Activated CD8-positive, alpha-beta memory T cell treated with anti-CD3 and anti-CD28 coated beads, Interleukin-2, amount 10 ng/mL, durations not matched to agents 7 days and 5 days (primary cell): ENCODE measurements at places on chromosomes 5 and 9.

GRCh38 chr5:176736931-176737745 is 73.2 kb upstream of the UNC5A start:
- peak; percentile 23 for DNase-seq

GRCh38 chr5:109394806-109395205 is 15.0 kb downstream of the PJA2 start:
- DNase-seq: no peak

- DNase-seq: no peak
Observed at GRCh38 chr5:171680485-171680884, 105.1 kb upstream of the SMIM23 start.

DNA sequence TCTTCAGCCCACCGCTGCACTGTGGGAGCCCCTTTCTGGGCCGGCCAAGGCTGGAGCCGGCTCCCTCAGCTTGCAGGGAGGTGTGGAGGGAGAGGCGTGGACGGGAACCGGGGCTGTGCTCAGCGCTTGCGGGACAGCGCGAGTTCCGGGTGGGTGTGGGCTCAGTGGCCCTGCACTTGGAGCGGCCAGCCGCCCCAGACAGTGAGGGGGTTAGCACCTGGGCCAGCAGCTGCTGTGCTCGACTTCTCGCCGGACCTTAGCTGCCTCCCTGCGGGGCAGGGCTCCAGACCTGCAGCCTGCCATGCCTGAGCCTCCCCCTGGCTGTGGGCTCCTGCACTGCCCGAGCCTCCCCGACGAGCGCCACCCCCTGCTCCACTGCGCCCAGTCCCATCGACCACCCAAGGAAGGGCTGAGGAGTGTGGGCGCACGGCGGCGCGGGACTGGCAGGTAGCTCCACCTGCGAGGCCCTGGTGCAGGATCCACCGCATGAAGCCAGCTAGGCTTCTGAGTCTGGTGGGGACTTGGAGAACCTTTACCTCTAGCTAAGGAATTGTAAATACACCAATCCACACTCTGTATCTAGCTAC is 92.9 kb upstream of the MAST4 start:
- no peak for DNase-seq

DNA sequence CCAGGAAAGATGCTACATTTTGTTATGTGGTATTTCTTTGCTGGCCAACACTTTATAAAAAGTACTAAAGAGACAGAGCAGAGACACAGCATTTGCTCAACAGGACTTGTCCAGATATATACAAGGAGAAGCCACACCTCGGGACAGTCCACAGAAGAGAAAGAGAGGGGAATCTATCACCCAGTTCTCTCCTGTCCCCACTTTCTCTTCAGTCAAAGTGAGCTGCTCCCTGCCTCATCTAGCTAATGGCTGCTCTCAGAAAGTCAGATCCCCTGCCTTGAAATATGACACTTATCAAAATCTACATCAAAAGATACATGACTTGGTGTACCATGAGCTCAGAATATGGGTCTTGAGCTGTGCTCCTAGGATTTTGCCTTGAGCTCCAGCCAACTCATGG is 86.7 kb upstream of the SPDL1 start:
- no peak for DNase-seq

- DNase-seq: no peak
Observed at GRCh38 chr9:78009186-78009585, 22.4 kb downstream of the GNAQ start.
